Stimulated activated CD4-positive, alpha-beta T cell treated with anti-CD3 and anti-CD28 coated beads, Interleukin-2, amount 100 ng/mL, for 24 hours (primary cell): ENCODE measurements at places on chromosomes 11 and 22.

- DNase-seq, result no peak
These were observed 32.8 kb upstream of the SUSD2 start for GRCh38 chr22:24148266-24149197.

- DNase-seq, result no peak
These were observed 8.4 kb upstream of the RASSF10 start for GRCh38 chr11:13000721-13001120.

GRCh38 chr11:131037873-131038272, 121.6 kb upstream of the SNX19 start:
- DNase-seq, result no peak

GRCh38 chr11:80165744-80166143, 724.9 kb upstream of the TENM4 start:
- DNase-seq, result no peak

DNA sequence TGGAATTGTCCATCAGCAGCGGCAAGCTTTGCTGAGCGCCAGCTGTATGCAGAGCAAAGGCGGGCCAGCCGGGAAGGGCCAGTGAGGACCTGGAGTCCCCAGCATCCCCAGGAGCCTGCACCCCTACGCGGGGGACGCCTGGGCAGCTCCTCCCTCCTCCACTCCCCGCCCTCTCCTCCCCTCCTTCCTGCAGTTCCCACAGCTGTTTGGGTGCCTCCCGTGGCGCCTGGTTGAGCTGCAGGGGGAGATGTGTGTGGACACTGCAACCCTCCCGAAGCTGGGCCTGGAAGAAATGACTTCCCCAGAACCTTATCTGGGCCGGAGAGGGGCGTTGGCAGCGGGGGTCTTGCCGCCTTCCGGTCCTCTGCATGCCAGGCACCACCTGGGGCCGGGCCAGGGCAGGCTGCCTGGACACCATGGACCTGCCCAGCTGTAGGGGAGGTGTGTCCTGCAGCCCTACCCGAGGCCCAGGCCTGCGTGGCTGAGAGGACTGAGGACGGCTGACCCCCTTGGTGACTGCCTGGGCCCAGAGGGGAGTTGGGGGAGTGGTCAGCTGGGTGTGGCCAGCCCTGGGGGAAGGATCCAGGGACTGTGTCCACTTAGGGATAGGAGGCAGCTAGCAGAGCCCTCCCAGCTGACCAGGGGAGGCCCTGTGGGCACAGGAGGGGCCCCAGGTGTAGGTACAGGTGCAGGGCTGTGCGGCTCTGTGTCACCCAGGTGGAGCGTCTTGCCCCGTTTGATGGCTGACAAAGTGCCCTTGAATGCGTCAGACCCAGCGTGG, 16.8 kb upstream of the MUC6 start:
- no peak for DNase-seq

DNA sequence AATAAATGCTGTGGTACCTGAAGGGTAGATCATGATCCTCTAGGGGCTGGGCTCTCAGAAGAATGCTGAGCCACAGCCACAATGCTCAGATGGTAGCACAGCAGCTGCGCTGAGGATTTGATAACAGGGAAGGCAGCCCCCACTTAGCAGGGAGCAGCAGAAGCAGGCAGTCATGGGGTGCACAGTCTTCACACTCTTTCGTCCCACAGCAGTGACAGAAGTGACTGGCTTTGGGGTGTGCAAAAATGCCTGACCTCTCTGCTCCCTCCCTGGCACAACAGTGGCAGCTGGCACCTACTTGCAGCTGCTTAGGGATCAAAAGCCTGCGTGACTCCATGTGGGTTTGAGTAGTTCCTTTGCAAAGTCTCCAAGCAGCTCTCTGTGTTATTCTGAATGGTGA, 1349.8 kb upstream of the RAG2 start:
- no peak for DNase-seq
